GM10248 (cell line): ENCODE measurements at places on chromosomes 13 and 19.

DNA sequence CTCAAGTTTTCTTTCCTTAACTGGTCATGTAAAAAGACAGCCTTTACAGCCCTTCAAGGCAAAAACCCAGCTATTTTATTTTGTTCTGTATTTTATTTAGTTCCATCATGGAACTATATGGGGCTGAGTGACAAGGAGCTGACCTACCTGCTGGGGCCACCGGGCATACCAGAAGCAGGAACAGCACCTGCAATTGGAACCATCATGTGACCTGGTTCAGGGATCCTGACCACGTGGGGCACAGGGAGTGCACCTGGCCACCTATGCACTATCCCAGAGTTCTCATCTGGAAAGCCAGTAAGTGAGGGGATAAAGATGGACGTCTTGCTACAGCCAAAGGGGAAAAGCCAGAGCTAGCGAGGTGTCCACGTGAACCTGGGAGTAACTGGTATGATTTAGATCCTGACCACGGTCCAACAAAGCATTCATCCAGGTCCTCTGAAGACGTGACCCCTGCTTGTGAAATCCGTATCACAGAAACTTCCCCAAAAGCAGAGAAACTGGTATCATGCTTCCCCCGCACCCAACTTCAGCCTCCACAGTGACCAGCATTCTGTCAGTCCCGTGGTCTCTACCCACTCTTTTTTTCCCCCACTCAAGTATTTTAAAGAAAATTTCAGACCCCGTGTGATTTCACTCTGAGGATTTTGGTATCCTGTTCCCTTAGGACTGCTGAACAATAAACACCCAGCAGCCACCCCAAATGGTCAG, 40.5 kb upstream of the SLC15A1 start:
- DNase-seq, result no peak

DNA sequence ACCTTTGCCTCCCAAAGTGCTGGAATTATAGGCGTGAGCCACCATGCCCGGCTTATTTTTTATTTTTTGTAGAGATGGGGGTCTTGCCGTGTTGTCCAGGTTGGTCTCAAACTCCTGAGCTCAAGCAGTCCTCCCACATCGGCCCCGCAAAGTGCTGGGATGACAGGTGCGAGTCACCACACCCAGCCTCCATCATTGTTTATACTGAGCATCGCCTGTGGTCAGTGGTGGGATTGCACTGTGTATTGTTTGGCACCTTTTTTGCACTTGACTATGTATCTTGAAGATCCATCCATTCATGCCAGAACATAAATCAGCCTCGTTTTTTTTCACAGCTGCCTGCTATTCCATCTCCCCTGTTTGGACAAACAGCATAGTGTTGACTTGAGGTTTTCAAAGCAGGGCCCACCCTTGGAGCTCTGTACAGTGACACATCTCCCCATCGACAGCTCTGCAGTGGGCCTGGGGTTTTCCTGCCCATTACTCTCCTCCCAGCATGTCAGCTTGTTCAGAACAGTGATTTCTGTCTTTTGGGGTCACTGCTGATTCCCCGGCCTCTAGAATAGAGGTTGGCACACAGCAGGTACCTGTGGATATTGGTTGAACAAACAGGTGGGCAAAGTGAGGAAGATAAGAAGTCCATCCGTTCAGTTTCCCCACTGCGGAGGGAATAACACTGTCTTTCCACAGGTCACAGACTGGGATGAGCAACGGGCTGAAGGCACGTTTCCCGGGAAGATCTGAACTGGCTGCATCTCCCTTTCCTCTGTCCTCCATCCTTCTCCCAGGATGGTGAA, 8.2 kb upstream of the UPK1A start:
- DNase-seq, result no peak

DNA sequence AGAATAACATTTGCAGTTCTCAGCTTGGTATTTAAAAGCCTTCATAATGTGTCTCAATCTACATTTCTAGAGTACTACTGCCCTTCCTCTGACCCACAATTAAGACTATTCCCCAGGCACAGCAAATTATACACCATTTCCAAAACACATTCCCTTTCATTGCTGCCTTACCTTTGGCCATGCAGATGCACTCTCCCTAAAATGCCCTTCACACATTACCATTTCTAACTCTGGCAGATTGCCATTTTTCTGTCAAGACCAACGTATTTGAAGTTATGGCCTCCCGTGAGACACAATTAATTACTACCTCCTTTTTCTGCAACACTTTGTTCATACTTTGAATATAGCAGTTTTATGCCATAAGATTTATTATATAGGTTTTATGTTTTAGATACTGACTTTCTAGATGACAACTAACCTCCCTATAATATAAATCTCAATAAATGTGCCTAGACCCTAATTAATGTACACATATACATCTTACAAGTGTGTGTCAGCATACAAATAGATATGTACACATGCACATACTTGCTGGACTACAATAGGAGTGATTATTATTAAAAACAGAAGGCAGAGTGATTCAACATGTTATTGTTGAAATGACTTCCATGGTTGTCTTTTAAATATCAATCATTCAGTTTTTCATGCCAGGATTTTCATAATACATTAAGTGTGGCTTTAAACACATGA, 2902.5 kb downstream of the PCDH9 start:
- no peak for DNase-seq

DNA sequence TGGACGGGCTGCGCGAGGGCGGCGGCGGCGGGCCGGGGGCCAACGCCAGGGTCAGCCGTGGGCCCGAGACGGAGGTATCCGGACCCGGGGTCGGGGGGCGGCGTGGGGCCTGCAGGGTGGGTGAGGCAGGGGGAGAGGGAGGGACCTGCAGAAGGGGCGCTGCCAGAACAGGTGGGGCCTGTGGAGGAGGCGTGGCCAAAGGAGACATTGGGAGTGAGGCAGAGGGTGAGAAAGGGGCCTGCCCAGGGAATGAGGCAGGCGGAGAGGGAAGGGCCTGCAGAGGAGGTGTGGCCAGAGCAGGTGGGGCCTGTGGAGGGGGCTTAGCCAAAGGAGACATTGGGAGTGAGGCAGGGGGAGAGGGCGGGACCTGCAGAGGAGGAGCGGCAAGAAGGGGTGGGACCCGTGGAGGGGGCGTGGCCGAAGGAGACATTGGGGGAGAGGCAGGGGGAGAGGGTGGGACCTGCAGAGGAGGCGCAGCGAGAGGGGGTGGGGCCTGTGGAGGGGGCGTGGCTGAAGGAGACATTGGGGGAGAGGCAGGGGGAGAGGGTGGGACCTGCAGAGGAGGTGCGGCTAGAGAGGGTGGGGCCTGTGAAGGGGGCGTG, 4.2 kb downstream of the PRR36 start:
- DNase-seq, result no peak

GRCh38 chr13:72500851-72501250, 226.6 kb downstream of the MZT1 start:
- DNase-seq, result no peak

- DNase-seq, result no peak
These were observed 8.2 kb upstream of the UBL3 start for GRCh38 chr13:29858667-29859066.

- no peak for DNase-seq
These were observed 49.0 kb upstream of the FRY start for GRCh38 chr13:31982540-31982939.

GRCh38 chr19:49447485-49448431, 3.9 kb downstream of the PIH1D1 start:
- DNase-seq, result no peak

GRCh38 chr13:27860743-27861142, 59.1 kb upstream of the PDX1 start:
- no peak for DNase-seq

DNA sequence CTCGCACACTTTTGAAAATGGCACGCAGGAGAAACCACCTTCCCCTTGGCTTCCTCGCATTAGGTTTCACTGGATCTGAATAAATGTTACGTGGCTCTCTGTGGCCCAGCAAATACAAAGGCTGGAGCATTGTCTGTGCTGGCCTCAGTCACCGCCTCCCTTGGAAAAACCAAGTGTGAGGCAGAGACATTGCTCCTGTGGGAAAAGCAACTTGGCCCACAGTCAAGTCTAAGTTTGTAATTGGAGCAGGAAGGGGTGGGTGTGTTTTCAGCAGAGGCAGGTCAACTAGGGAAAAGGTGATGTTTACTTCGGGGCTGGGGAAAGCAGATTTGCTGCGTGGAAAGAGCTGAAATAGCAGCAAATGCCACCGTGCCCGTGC, 101.6 kb downstream of the IRS2 start:
- DNase-seq, result no peak

- peak; percentile 12 for DNase-seq
These were observed 23.3 kb downstream of the WTIP start for GRCh38 chr19:34504809-34505291.

GRCh38 chr13:102812611-102813287, 13.8 kb downstream of the BIVM start:
- no peak for DNase-seq

- no peak for DNase-seq
These were observed at the start of gene KLK5 for GRCh38 chr19:50952910-50953309. KLK5 (minus strand) TSS chr19:50953038; CDS start chr19:50952657, 381 bp downstream.

- no peak for DNase-seq
These were observed 119.5 kb upstream of the MCF2L start for GRCh38 chr13:112849500-112849899.

DNA sequence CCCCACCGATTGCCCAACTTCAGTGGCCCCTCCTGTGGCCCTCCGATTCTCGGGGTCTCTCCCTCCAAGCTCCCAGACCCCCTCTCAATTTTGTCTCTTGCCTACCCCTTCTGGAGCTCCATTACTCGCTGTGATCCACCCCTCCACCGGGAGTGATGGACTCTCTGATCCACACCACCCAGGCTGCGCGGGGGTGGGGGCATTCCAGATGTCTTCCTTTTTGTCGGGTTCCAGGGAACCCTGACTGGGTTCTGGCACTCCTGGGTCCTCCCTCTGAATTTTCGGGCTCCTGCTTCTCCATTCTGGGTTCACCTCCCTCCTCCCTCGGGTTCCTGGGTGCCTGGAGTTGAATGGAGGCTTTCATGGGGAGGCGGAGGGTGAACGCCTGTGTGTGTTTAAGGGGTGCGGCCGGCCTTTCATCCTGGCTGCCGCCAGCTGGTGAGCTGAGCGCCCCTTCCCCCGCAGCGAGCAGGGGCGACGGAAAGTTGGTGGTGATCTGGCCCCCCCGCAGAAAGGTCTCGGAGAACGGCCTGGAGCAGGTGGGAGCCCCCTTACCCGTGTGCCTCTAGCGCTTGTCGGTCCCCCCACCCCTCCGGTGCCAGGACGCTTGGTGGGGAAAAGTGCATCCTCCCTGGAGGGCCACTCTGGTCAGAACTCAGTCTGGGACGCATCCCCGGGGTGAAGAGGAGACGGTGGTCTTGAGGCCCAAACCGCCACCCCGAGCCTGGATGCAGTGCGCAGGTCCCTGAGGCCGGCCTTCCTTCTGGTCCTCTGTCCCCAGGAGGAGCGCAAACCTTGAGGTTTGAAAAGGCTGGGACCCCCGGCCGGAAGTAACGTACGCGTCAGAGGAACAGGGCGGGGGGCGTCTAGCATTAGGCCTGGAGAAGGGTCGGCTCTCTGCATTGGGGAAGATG, 1.6 kb downstream of the MISP3 start:
- no peak for DNase-seq

DNA sequence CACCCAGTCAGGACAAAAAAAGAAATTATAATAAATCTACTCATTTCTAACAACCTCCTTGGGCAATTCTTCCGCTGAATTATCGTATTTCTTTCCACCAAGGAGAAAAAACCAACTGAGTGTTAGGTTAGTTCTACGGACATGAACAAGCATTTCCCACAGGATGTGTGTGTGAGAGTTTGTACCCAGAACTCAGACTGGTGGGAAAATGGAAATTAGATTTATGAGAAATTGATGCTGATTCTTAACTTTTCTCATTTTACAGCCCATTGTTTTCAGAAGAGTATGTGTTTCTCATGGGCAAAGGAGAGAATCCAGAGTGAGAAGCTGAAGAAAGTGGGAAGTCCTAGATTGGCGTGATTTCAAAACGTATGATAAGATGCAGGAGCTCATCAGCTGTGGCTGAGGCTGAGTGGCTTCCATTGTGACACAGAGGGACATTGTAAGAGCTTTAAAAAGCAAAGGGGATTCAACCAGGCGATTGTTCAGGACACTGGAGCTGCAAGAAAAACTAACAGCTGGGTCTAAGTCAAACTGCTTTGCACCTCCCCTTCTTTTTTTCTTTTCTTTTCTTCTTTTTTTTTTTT, 184.7 kb upstream of the ARGLU1 start:
- DNase-seq, result no peak

DNA sequence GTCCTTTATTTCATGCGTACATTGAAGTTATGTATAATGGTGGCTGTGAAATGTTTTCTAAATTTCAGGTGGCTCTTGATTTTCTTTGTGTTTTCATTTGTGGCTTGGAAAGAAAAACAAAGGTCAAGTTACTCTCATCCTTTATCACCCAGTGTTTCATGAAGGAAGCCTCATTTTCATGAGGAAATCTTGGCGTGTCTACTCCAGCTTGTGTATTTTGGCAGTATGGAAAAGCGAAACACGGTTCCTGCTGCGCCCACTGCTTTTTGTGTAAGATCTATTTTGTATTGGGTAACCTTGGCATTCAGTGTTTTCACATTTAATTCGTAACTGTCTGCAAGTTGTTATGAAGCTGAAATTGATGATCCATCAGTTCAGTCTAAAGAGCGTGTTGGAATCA, 147.0 kb upstream of the RNF113B start:
- no peak for DNase-seq

- DNase-seq, result no peak
These were observed 152.4 kb downstream of the LMO7 start for GRCh38 chr13:75788481-75788981.

GRCh38 chr19:7191946-7192691, 102.1 kb downstream of the INSR start:
- peak; percentile 52 for DNase-seq

GRCh38 chr13:113646376-113646775, 11.6 kb downstream of the ATP4B start:
- no peak for DNase-seq

GRCh38 chr19:8196271-8196927, 12.8 kb upstream of the CERS4 start:
- DNase-seq, result no peak

DNA sequence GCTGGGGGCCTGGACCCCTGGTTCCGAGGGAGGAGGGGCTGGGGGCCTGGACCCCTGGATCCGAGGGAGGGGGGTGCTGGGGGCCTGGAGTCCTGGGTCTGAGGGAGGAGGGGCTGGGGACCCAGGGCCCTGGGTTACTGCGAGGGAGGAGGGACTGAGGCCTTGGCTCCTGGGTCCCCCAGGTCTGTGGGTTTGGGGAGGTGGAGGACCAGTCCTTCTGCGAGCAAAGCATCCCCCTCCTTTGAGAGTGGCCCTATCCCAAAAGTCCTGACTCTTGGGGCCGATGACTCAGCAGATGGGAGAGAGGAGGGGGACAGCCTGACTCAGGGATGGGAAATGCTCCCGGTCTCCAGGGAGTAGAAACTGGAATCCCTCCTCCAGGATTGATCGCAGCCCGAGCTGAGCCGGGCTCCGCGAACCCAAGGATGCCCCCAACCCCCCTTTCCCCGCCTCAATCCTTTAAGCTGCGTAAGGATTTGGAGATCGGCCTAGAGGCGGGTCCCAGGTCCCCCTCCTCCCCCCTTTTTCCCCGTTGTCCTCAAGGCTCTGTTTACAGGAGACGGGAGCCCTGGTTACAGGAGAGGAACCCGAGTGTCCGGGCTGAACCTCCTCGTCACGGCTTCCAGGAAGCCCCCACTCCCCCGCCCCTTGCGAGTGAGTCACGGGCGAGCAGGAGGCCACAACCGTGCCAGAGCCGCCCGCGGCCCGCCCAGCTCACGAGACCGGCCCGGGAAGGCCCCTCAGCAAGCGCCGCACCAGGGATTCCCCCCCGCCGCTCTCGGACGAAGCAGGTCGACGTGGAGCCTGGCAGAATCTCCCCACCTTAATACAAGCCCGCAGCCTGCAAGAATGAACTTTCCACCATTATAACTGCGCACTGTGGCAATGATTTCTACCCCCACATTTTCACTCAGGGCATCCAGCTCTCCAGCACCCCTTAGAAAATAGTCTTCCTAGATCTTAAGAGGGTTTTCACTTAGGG, 3.0 kb upstream of the ZFP36 start:
- DNase-seq, result peak; percentile 77

- no peak for DNase-seq
These were observed 257.5 kb downstream of the MAB21L1 start for GRCh38 chr13:35219021-35219420.
